Suppressor macrophage treated with lipopolysaccharide for 1 hour (primary cell): ENCODE measurements at places on chromosomes 5 and 9.

- no peak for DNase-seq
Measured at GRCh38 chr5:16446993-16447392, 18.6 kb downstream of the ZNF622 start.

DNA sequence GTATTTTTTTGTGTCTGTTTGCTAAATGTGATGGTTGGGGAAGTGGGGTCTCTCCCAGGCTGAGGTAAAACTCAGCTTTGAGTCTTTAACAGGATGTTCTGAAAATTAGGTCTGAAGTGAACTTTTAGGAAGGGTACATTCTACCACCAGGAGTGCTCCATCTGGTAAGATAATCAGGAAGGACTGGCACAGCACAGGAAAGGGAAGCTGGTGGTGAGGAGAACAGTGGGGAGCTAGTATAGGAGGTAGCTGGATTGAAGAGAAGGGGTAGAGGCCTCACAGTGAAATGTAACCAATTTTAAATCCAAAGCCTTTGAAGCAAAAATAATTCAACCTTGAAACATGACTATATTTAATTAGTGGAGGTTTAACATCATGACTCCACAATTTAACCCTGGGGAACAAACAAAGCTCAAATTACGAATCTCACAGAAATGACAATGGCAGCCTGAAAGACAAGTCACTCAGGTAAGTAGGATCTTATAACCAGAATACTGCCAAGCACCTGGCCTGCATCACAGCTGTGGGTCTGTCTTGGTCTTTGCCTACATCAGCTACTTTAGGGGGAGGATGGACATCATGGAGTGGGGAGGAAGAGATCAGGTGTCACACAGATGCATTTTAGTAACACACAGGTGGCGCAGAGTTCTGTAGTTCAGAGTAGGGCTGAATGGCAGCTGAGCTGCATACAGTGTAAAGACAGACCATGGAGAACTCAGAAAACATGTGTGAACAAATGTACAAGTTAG is 445.3 kb downstream of the DMRT2 start:
- DNase-seq = no peak

DNA sequence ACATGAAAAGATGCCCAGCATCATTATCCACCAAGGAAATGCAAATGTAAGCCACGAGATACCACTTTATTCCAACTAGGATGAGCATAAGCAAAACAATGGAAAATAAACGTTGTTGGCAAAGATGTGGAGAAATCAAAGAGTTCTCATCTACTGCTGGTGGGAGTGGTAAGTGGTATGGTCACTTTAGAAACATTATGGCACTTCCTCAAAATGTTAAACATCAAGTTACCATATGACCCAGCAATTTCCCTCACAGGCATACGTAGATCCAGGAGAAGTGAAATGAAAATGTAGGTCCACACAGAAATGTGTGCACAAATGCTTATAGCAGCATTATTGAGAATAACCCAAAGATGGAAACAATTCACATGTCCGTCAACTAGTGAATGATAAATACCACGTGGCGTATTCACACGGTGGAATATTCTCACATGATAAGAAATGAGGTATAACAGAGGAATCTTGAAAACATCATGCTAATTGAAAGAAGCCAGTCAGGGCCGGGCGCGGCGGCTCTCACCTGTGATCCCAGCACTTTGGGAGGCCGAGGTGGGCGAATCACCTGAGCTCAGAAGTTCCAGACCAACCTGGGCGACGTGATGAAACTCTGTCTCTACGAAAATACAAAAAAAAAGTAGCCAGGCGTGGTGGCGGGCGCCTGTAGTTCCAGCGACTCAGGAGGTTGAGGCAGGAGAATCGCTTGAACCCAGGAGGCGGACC is 16.4 kb upstream of the FLT4 start:
- DNase-seq = no peak

DNA sequence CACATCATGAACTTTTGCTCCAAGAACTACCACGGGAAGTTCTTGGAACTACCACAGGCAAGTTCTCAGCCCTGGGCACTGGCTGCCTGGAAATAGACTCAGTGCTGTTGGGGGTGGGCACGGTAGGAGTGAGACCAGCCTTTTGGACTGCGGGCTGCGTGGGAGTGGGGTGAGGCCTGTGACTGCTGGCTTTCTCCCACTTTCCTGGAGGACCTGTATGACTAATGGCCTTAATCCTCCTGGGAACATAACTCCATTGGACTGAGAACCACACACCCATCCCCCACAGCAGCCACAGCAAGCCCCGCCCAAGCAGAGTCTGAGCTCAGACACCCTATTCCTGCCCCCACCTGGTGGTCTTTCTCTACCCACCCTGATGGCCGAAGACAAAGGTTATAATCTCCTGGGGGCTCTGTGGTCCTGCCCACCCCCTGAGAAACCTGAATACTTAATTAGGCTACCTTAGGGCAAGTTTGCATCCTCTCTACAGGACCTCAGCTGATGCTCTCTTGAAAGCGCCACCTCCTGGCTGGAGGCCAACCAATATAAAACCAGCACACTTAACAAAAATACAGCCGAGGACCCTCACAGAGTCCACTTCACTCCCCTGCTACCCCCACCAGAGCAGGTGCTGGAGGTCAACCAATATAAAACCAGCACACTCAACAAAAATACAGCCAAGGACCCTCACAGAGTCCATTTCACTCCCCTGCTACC is 112.6 kb downstream of the CACNA1B start:
- no peak for DNase-seq

DNA sequence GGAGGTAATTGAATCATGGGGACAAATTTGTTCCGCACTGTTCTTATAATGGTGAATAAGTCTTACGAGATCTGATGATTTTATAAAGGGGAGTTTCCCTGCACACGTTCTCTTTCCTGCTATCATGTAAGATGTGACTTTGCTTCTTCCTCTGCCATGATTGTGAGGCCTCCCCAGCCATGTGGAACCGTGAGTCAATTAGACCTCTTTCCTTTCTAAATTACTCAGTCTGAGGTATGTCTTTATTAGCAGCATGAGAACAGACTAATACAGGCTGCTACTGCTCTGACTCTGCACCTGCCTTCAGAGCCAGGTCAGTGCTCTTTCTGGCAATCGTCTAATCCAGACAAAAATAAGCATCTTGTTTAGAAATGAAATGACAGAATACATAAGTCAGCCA is 479.2 kb upstream of the TUSC1 start:
- no peak for DNase-seq

DNA sequence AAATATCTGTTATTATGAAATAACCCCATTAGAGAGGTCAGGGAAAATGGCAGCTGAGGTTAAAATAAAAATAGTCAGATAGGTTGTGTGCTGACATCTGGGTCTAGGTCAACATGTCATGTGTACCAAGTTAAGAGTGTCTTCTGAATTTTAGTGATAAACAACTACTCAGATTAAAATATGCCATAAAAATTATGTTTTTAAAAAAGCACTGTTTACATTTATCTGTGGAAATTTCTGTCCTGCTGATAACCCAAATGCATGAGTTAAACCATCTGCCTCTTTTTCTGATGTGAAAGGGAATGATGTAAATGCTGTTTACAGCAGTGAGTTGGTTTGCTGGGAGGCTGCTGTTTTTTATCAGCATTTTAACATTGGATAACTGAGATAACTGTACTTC is 361.2 kb upstream of the TARS1 start:
- DNase-seq = no peak

DNA sequence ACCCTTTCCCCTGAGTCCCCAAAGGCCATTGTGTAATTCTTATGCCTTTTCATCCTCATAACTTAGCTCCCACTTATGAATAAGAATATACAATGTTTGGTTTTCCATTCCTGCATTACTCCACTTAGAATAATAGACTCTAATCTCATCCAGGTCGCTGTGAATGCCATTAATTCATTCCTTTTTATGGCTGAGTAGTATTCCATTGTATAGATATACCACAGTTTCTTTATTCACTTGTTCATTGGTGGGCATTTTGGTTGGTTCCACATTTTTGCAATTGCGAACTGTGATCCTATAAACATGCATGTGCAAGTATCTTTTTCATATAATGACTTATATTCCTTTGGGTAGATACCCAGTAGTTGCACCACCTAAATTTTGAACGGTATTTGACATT is 101.5 kb downstream of the SEMA5A start:
- DNase-seq = no peak

- no peak for DNase-seq
Measured at GRCh38 chr9:83012168-83012921, 50.6 kb downstream of the RASEF start.

- no peak for DNase-seq
Measured at GRCh38 chr9:37732952-37733351, 20.7 kb upstream of the TRMT10B start.
